Ovary (tissue), 10 donors: ENCODE measurements at places on chromosomes 12 and 14. TPM values are rescaled to one million over a fixed set of nuclear protein-coding genes. Genes with fewer than 3 reads are reported as not detected.

- no peak for DNase-seq
These were observed 8.7 kb upstream of the SMCO2 start for GRCh38 chr12:27437839-27438238.

DNA sequence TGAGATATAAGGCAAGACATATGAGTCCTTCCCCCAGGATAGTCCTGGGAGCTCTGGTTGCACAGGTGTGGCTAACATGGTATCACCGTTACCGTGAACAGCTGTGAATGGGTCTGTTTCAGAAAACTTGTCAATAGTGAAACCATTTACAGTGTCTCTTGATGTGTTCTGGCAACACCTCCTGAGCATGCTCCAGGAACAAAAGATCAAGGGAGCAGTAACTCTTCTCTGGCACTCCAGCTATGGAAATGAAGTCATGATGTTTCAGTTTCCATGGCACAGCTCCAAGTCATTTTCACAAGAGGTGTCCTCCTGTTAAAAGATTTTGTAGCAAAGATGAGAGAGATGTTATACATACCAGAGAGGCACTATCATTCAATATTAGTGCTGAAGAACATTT lies 253.7 kb downstream of the SNAPC1 start:
- DNase-seq, result no peak

Gene ACSS3
- 67.0 TPM for total RNA-seq

Gene GPR162
- 5.4 TPM for total RNA-seq

Gene STAT2
- total RNA-seq, result 101 TPM

- no peak for DNase-seq
These were observed 31.9 kb upstream of the ATP2A2 start for GRCh38 chr12:110249105-110249504.

DNA sequence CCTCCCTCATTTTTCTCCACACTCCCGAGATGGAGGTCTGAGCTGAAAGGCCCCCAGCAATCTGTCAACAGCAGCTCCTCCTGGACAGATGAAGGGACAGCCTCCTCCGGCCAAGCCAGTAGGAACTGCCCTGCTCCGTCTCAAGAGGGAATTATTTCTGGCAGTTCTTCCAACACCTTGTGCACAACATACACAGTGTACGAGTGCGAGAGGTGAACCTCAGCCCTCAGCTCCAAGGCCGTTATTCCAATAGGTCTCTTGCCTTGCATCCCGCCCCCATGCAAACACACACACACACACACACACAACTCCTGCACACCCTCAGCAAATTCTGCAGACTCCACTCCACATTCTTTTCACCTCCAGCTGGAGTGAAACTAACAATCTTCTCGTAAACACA lies 181.7 kb upstream of the FAR2 start:
- DNase-seq, result no peak

Gene DNAH10
- total RNA-seq, result 0.97 TPM

GRCh38 chr12:107873223-107873622 lies 98.7 kb downstream of the ASCL4 start:
- no peak for DNase-seq

DNA sequence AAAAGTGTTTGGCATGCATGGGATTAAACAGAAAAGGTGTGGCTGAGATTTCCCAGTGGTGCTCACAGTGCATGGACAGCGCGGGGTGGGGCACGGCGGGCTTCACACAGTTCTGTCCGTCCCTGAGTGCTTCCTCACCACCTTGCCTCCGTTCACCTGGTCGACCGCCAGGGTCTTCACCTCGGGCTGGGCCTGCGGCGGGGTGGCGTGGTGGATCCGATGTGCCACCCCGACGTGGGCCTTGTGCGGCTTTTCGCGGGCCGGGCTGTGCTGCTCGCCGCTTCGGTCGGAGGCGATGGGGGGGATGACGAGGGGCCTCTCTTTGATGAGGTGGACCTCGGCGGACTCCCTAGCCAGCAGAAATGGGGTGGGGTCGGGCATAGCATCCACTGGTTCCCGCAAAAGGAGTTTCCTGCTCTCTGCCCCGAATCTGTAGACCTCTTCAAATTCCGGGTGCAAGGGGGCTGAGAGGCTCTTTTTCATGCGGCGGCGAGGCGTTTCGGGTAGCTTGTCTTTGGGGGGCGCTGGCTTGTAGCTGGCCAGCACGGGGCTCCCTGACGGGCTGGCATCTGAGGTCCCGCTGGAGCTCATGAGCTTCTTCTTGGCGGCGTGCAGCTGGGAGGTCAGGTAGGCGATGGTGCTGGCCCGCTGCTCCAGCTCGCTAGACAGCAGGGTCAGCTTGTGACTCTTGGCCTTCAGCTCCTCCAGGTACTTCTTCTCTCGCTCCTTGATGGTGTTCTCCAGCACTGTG lies 35.5 kb downstream of the CCDC92 start:
- no peak for DNase-seq

Gene GPD1
- total RNA-seq, result 0.20 TPM

Gene DHH
- 0.72 TPM for total RNA-seq

DNA sequence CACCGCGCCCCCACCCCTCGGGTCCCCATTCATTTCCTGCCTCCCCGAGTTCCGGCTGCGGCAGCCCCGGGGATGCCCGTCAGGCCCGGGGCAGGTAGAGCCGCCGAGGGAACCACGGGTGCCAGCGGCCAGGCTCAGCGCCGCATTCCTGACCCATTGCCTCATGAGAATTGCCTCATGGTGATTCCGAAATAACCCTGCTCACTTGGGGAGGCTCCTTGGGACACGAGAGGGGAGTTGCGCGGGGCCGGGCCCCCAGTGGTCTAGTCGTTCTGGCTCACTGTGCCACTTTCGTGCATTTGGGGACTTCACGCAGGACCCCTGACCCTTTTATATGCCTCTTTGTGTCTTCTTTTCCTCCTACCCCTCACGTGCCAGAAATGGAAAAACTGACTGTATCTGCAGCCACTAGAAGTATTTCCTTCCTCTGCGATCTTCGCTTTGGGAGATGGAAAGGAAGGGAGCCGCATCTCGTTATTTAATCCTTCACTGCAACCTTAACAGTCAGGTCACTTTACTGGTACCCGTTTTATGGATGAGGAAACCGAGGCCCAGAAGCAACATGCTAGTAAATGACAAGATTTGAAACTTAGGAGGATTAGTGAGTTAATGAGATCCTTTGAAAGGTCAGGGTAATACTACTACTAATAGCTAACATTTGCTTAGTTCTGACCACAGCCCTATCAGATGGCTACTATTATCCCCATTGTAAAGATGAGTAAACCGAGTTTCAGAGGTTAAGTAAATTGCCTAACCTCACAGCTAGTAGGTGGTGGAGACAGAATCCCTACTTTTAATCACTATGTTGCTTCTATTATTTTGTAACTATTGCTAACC lies 768 bp downstream of the PTPN11 start:
- peak; percentile 77 for DNase-seq

- no peak for DNase-seq
These were observed 71.1 kb downstream of the EGLN3 start for GRCh38 chr14:33879684-33880286.

DNA sequence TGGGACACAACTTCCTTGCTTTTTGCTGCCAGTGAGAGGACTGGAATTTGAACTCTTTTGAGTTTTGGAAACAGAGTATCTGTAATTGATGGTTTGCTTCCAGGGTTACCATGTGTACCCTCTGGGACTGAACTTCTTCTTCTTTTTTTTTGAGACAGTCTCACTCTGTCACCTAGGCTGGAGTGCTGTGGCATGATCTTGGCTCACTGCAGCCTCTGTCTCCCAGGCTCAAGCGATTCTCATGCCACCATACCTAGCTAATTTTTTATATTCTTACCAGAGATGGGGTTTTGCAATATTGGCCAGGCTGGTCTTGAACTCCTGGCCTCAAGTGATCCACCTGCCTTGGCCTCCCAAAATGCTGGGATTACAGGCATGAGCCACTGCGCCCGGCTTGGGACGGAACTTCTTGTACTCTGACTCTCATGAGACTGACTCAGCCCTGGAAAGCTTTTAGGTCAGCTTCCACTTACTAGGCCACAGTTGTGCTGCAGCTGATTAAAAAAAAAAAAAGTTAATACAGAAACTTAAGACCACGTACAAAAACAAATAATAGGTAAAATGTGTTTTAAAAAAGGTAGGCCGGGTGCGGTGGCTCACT lies 15.8 kb downstream of the SEL1L start:
- DNase-seq, result peak; percentile 64

Gene FGF6
- not detected for total RNA-seq

Gene PRPH
- 0.15 TPM for total RNA-seq

DNA sequence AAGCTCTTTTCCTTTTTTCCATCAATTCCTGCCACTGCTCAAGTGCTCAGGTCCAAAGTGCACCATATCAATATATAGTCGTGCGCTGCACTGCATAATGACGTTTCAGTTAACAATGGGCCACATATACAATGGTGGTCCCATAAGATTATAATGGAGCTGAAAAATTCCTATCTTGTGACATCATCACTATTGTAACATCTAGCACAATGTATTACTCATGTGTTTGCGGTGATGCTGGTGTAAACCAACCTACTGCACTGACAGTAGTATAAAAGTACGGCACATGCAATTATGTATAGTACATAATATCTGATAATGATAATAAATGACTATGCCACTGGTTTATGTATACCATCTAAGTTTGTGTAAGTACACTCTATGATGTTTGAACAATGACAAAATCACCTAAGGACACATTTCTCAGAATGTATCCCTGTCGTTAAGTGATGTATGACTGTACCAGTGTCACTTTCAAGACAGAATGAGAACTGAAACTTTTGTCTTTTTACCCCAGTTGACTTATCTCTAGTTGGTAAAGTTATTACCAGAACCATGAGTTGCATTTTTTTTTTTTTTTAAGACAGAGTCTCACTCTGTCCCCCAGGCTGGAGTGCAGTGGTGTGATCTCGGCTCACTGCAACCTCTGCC lies 53.7 kb upstream of the INSM2 start:
- DNase-seq, result no peak

Gene LTBP2
- total RNA-seq, result 70.3 TPM

- peak; percentile 3 for DNase-seq
These were observed 22.8 kb downstream of the FAIM2 start for GRCh38 chr12:49880756-49881414.

Gene CCER1
- not detected for total RNA-seq

Gene CLEC1B
- total RNA-seq, result not detected

Gene PCED1B
- 27.2 TPM for total RNA-seq

DNA sequence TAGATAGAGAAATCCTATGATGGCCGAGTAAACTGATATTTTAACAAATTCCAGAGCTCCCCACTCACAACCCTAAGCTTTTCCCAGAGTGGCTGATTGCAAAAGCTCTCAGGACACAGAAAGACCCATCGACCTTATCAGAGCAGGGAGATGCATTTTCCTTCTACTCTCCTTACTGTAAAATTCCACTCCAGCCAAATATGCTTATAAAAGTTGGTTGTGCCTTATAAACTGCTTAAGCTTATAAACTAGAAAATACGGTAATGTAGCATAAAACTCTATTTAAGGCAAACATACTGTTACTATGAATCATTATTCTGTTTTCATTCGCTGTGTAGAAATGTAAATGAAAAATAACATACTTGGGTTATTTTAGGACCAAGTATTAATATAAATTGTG lies 41.6 kb upstream of the TRHDE start:
- DNase-seq, result no peak

GRCh38 chr12:3380200-3381043 lies 110.6 kb upstream of the PRMT8 start:
- peak; percentile 26 for DNase-seq

DNA sequence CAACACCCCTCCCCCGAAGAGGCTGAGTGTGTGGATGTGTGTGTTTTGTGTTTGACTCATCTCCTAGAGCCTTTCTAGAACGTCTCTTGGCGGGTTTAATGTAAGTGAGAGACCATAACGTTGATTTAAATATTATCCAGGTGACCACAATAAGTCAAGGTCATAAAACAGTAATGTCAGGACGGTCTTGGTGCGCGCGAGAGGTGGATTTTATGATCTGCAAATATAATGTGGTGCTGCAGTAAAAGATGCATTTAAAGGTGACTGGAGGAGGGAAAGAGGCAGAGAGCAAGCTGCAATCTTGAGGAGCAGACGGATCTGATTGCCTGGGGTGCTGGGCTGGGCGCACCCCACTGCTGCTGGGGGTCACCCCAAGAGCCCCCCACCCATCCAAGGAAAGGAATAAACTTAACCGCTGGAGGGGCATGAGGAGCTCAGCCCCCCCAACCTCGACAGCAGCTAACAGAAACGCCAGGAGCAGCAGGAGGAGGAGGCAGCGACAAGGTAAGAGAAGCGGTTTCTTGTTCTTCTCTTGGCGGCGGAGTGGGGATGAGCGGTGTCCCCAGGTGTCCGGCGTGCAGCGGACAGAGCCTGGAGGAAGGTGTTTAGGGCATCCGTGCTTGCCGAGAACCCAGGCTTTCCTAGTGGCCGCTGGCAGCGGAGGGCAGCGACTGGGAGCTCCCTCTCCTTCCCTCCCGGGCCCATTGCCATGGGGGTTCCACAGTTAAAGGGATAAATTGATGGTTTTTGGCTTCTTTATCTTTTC lies 5.5 kb downstream of the HOXC10 start:
- no peak for DNase-seq

Gene PRIMA1
- 4.3 TPM for total RNA-seq

- no peak for DNase-seq
These were observed 8.0 kb upstream of the RASSF8 start for GRCh38 chr12:25950329-25951115.

GRCh38 chr14:41636492-41637392 lies 30.1 kb downstream of the LRFN5 start:
- DNase-seq, result no peak

DNA sequence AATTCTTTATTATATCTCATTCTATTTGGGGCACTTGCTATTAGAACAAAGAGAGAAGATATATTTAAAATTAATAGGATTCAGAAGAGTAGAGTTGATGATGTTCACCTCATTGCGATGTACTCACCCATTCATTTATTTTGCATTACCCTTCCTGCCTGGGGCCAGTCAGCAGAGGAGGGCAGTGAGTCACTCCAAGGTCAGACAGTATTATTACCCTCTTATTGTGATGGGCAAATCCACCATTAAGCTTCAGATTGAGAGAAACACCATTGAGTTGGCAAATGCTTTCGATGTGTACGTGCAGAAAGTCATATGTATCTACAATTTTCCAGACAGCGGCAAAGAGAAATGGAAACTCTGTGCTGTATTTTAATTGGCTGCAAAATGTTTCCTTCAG lies 134.2 kb downstream of the BICD1 start:
- DNase-seq, result no peak

Gene TPH2
- total RNA-seq, result not detected

DNA sequence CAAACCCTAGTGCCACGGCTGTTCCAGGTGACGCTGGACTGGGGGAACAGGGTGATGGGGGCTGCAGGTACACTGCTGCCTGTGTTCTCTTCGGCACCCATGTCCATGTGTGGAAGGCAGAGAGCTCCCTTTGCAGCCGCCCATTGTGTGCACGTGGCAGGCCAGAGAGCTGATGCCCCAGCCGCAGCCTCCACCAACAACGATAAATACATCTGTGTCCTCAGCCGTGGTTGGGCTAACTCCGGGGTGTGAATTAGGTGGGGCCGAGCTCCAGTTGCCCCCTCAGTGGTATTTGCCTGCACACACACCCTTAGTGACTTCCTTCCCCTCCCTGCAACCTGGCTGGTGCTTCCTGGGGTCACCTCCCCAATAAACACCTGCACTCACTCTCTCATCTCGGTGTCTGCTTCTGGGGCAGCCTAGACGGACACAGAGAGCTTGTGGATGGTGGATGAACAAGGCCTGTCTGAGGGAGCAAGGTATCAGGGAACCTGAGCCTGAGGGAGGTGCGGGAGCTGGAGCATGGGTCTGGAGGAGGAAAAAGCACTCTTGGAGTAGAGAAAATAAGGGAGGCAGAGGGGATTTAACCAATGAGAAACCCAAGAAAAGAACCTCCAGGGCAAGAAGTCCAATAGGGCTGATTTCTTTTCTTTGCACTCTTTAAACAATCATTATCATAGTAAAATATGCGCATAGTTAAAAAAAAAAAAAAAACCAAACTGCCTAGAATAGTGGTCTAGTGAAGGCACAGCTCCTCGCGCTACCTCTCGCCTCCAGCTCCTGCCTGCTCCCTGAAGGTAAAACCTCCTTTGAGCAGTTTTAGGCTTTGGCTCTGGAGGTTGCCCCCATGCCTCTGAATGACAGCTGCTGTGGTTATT lies 112.6 kb downstream of the ZNF664 start:
- no peak for DNase-seq
